Osteoblast (primary cell): ENCODE measurements at places on chromosomes 1 and 21. TPM values are rescaled to one million over a fixed set of nuclear protein-coding genes. Genes with fewer than 3 reads are reported as not detected.

SPATA45 gene
- not detected in 2 replicates for total RNA-seq

DNA sequence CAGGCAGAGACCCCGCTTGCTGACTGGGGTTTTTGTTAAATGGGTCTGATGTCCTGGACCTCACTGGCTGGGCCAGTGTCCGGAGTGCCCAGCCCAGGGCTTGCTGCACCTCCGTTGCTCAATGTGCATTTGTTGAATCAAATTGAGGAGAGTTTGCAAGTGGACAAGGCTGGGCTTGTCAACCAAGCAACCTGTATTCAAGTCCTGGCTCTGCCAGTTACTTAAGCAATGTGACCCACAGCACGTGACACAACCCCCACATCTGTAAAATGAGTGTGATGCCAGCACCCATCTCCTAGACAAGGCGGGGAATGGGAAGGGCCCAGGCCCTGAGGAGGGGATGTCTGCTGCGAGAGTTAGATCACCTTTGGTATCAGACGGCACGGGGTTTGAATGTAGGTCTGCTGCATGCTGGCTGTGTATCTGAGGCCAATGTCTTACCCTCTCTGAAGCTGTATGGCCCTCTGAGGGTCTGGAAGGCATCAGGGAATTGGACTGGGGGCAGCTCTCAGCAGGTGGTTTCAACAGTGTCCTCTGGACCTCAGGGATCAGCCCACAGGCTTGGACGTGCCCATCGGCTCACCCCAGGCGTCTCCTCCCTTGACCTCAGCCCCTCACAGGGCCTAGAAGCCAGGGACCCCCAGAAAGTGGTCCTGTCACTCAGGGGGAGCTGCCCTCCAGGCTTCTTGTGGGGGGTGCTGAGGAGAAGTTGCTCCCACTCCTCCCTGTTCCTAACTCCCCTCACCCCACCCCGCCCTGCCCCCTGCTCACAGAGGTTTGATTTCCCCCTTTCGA lies 51.0 kb upstream of the RUNX3 start:
- DNase-seq, result no peak

DNA sequence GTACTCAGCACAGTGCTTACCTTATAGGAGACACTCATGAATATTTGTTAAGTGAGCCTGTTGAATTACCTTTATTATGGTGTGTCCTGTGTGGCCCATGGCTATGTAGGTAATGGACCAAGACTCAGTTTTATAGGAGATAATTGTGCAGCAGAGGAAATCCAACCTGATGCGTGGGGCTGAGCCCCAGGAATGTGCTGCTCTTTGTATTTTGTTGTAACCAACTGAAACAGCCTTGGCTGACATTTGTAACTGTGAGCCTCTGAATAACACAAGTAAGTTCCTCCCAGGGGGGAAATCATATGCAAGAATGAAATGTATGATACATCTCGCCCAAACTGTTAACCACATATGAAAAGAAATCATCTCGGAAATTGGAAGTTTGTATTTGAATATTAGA lies 364.2 kb upstream of the ZP4 start:
- no peak for DNase-seq

DNA sequence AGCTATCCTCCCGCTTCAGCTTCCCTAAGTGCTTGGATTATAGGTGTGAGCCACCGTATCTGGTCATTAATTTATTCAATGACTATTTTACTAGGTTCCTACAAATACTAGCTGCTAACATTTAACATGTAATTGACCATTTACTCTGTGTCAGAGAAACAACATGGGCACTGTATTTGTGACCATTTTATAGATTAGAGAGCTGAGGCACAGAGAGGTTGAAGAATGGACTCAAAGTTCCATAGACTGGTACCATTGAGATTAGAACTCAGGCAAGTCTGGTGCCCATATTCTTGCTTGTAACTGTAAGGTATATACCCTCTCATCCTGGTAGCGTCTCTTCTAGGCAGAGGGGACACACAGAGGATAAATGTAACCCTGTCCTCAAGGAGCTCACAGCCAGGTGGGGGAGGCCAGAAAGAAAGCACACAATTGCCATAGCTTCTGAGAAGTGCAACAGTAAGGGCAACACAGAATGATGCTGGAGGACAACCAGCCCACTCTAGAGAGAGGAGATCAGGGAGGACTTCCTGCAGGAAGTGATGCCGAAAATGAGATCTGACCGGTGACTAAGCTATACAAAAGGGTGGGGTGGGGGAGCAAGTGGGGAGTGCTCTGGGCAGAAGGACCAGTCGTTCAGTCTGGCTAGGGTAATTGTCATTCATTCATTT lies 3.8 kb downstream of the SRARP start:
- peak; percentile 19 for DNase-seq

DNA sequence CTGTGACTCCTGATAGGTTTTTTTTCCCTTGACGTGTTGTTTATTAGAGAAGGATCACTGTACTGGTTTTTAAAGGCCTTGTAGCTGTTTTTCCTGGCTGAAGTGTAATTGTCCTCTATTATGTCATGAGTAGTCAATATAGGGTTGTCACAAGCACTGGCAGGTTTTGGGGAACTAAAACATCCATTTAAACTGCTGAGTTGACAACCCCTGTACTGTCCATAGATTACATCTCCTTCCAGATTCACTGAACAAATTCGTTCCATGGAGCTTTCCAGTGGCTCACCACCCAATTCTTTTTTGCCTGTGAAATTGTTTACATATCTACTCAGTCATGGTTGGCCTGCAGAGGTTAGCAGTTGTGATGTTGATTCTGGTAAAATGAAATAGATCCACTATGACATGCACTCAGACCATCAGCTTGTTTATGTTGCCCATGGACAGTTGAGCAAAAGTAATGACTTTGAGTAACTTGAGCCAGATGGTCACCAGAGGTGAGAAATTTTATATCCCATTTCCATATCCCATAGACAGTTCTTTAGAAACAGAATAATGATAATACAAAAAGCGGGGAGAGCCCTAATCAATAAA lies 59.9 kb upstream of the QSOX1 start:
- no peak for DNase-seq
